Esophagus squamous epithelium (tissue), 5 donors: ENCODE measurements at places on chromosomes 5 and 9.

GRCh38 chr9:90245661-90246060 lies 397.0 kb downstream of the DIRAS2 start:
- no peak for DNase-seq

DNA sequence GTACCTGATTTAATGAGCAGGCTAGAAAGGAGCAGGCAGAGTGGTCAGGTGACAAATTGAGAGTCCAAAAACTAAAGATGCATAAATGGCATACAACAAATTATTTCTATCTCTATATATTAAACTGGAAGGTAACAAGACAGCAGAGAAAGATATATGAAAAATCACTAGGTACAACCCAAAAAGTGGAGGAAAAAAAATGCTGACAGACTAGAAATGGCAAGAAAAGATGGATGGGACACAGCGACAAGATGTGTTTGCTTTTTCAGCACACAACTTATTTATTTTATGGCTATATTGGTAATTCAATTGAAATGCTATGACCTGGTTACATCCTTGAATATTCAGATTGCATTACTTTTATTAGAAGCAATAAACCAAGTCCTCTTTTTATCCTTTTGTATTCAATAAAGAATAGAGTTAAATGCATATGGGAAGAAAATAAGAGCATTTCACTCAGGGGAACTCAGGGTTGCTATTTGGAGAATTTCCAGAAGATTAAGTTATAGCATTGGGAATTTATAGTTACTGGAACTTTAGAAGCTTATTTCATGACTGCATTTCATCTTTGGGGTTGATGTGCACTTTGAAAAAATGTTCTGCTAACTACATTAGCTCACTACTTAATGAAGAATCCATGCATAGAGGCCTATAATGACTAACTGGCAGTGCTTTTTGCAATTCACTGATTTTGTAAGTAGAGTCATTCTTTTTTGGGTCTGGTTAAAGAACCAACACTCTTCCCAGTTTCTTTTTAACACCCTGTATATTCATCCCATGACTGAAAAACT lies 566.6 kb upstream of the TUSC1 start:
- no peak for DNase-seq

DNA sequence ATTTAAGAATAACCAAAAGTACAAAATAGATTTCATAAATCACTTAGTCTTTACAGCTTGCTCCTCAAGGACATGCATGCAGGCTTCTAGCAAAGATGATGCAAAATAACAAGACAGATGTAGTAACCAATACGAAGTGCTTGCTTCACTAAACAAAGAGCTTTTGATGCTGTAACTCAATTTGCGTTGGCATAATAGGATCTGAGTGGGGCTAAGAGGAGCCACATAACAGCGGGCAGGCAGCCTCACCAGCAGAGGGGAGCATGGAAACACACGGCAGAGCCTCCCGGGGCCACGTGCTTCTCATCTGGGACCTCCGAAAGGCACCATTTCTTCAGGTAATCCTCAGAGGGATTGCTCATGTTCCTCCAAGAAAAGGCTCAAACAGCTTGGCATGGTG lies 139.7 kb downstream of the C5orf15 start:
- no peak for DNase-seq

GRCh38 chr5:126449751-126450271 lies 26.6 kb downstream of the GRAMD2B start:
- DNase-seq, result no peak

DNA sequence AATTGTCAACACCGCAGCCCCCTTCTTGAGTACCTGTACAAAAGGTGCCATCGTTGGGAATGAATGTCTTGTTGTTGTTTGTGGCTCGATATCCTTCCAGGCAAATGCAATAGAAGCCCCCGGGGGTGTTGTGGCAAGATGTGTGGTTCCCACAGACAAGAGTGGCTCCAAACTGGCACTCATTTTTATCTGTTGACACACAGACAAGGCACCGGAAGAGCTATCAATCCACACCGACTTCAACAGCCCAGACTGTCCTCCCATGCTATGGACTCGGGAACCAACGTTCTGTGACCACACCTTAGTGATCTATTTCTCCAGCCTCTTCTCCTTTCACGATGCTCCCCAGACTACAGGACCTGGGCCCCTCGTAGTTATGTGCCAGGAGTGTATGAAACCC lies 25.9 kb downstream of the SUSD1 start:
- DNase-seq, result no peak

DNA sequence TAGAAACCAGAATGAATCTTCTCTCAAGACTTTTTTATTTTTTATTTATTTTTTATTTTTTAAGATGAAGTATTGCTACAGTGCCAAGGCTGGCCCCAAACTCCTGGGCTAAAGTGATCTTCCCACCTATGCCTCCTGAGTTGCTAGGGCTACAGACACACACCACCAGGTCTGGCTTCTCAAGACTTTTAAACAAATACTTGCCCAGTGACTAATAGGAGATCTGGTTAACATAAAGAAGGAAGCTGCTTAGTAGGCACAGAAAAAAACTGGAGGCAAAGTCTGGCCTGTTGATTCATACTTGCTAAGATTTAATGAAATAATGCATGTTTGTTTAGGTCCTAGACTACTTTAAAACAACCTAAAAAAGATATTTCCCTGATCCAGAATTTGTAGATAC lies 43.8 kb downstream of the SLC38A9 start:
- no peak for DNase-seq

GRCh38 chr5:159498630-159499029 lies 168.3 kb upstream of the IL12B start:
- DNase-seq, result no peak

DNA sequence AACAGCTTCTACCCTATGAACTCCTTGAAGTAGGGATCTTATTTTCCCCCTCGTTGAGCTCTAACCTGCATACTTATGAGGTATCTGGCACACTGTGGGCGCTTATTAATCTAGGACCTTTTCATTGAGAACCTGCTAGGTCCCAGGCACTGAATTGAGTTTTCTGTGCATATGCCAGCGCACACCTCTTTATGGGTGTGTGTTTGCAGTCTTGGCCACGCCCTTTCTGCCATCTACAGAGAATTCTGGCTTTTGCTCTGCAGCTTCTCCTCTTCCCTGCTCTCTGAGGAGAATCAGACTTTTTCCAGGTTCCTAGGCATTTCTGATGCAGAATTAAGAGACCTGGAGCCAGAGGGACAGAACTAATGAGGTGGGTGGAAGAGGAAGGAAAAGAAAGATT lies 25.4 kb upstream of the SSBP2 start:
- no peak for DNase-seq

- no peak for DNase-seq
Observed at GRCh38 chr9:135245482-135246247, 158.2 kb downstream of the OLFM1 start.

DNA sequence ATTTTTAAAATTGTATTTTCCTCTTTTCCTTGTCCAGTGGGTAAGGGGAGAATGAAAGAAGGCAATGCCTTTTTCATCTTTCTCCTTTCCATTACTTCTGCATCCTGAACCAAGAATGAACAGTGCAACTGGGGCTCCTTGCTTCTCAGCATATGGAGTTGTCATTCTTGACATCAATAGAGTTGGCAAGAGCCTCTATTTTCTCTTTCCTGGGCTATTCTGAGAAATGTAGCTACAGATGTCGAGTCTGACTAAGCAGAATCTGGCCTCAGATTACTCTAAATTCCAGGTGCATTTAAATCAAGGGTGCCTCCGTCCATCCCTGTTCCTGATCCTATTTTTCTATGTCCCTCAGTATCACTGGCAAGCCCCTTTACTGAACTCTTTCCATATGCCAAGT lies 244.8 kb downstream of the GLIS3 start:
- DNase-seq, result no peak

- no peak for DNase-seq
Observed at GRCh38 chr9:36898431-36899020, 135.5 kb downstream of the PAX5 start.

GRCh38 chr9:123929177-123929869 lies 603 bp downstream of the DENND1A start:
- DNase-seq, result no peak

GRCh38 chr5:131406076-131406475 lies 142.2 kb downstream of the CDC42SE2 start:
- DNase-seq, result no peak

- DNase-seq, result no peak
Observed at GRCh38 chr5:40738502-40738901, 17.3 kb downstream of the TTC33 start.

DNA sequence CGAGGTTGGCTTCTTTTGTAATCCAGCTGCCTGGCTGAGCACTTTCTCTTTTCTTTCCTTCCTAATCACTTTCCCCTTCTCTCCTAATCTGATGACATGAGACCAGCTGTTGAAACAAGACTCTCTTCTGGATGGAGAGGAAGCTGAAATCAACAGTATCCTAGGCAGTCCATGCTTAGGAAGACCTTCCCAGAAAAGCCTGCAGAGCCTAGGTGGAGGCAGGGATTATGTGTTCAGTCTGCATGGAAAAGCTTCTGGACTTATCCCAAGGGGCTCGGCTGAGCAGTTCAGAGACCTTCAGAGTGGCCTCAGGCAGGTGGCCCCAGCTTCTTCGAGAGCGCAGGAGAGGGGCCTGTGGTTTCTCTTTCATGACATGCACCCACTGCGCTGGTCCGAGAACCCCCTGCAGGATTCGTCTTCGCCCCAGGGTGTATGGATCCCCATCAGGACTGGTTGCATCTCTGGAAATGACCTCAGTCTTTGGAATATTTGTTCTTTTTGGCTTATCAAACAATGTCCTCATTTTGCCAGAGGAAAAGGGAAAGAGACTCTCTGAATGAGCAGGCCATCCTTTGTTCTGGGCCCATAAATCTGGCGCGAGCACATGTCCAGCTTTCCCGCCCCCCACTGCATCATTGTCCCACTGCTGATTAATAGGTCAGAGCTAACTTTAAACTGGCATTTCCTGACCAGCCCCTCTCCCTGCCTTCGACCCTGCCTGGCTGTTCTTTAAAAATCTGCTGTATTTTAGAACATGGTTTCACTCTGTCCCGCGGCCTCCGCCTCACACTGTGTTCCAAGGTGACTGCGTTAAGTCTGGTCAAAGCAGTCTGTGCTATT lies 177.9 kb upstream of the KLF4 start:
- no peak for DNase-seq

DNA sequence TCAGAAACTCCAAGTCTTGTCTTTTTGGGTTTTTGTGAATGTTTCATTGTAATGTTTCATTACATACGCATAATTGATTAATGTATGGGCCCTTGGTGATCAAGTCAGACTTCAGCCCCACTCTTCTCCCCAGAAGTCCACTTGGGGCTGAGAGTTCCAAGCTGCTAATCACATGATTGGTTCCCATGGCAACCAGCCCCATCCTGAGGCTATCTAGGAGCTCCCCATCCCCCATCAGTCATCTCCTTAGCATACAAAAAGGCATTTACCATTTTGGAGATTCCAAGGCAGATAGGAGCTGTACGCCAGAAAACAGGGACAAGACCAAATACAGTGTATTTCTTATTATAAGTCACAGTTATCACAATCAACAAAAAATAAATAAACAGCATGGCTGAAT lies 22.9 kb upstream of the SYK start:
- no peak for DNase-seq

- DNase-seq, result no peak
Observed at GRCh38 chr5:96509721-96510350, 76.8 kb upstream of the PCSK1 start.

DNA sequence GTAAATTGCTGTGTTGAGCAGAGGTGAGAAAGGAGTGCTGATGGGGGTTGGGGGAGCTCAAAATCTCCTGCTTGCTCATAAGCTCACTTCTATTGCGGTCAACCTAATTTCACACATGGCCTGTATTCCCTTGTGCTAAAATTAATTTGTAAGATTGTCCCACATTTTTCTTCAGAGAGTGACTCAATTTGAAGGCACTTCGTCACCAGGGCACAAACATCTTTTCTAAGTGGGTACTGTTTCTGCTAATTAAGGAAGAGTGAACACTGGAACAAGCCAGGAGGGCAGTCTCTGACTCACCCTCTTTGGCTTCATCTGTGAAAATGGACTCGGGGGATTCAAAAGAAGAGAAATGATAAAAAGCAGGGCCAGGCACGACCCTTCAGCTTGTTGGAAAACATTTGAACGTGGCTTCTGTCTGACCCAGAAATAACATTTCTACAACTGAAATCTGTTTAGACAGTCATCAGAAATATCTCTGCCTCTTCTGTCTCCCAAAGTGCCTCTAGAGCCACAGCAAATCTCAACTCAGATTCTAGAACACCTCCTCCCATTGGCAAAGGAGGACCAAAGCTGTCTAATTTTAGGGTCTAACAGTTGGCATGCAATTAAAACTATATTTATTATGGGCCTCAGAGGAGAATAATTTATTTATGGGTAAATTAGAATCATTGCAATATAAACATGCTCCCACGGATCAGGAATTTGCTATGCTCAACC lies 49.8 kb downstream of the FEM1C start:
- DNase-seq, result no peak

- no peak for DNase-seq
Observed at GRCh38 chr5:143073766-143074165, 303.6 kb downstream of the ARHGAP26 start.

- DNase-seq, result no peak
Observed at GRCh38 chr5:175640106-175640775, 17.6 kb upstream of the HRH2 start.

- no peak for DNase-seq
Observed at GRCh38 chr9:138065287-138065686, 187.7 kb downstream of the CACNA1B start.

DNA sequence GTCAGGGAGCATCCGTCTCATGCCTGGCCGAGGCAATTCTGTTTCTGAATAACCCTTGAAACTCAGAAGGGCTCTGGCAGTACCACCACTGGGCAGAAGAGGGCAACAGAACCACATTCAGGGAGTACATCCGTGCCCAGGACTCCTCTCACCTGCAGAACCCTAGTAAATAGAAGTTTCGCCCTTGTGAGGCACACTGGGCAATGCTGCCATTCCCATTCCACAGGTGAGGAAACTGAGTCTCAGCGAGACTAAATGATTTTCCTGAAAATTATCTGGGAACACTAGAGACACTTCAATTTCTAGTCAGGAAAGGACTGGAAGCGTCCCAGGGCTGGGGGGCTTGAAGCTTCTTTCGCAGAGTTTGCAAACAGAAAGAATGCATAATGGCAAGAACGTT lies 74.7 kb downstream of the FGF1 start:
- no peak for DNase-seq

DNA sequence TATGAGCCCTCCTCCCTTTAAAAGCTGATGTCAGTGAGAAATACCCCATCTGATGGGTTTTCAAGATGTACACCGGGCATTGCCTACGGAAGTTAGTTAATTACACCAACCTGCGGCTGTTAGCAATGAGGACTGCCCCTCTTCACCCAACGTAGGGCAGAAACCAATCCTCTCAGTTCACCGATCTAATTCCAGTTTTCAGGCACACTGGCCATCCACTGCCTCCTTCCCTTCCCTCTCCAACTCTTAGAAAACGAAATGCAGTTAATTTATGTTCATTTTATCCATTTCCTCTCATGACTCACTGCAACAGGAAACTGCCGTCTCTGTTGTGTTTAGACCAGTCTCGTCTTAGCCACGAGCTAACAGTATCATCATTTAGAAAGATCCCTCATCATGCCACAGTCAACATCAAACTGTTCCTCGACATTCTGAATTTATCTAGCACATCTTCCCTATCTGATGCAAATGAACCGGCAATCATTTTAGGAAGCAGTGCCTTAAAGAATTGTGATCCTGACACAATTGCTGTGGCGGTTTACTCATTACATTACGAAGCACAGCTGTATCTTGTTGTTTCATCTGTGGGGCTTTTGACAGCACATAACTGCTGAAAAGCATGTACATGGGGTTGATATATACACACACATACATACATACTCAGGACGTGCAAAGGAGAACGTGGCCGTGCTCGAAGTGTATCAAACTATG lies 168.6 kb downstream of the EFNA5 start:
- no peak for DNase-seq

- DNase-seq, result no peak
Observed at GRCh38 chr9:18362901-18363685, 110.9 kb upstream of the ADAMTSL1 start.

- no peak for DNase-seq
Observed at GRCh38 chr9:20506099-20506900, 116.0 kb downstream of the MLLT3 start.
